ENCODE measurements at places on chromosomes 1 and 21.

GRCh38 chr1:8736927-8737326, 80.5 kb downstream of the RERE start:
- no peak for DNase-seq

DNA sequence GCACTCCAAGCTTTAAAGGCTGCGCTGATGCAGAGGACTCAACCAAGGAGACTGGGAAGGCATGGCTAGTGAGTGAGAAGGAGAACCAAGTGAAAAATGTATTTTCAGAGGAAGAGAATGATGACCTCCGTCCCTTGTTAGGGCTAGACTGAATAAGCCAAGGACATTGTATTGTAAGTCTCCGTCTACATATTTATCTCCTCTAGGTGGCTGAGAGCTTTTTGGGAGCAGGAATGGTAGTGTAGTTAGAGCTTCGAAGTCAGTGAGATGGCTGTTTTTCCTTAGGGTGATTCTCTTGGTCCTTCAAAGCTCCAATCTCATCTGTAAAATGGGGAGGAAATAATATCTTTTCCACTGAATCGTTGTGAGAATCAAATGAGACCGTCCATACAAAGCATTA, 37.6 kb downstream of the ZBTB40 start:
- no peak for DNase-seq

DNA sequence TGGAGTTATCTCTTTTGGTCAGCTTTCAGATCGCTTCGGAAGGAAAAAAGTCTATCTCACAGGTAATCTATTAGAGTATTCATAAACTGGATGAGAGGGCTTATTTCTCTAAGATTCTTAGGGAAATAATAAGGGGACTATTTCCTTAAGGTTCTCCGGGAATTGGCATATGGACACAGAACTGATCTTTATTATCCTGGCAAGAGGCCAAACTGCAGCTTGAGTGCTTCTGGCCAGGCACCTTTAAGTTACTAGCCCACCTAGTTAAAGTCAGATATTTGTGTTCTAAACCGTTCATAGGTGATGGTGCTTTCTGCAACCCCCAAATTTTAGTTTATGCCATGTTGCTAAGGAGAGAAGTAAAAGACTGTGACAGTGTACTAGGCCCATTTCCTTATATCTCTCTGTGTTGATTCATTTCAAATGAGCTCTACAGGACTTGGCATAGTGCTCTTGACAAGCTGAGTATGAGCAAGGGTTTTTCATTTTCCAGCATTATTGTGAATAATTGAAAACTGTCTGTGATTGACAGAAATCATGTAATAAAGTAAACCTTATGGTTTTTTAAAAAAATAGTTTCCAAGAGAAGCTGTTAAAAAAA, 43.4 kb downstream of the SLC22A15 start:
- no peak for DNase-seq

DNA sequence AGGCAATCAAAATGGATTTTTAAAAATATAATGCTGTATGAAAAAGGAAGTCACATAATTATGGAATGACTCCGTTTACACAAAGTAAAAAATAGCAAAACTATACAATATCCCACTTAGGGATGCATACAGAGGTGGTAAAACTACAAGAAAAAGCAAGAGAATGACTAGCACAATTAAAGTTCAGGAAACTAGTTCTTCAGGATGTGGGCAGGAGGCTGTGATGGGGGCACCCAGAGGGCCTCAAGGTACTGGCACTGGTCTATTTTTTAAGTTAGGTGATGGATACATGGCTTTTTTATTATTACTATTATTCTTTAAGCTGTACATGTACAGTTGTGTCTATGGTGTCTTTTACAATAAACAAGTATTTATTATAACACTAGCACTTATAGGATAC, 1.4 kb upstream of the ZC3H12A start:
- no peak for DNase-seq

GRCh38 chr1:172404121-172404520, 16.4 kb upstream of the C1orf105 start:
- DNase-seq, result no peak

GRCh38 chr1:246582301-246583055, 16.2 kb downstream of the CNST start:
- no peak for DNase-seq

- no peak for DNase-seq
Measured at GRCh38 chr21:41363370-41364270, 1.8 kb downstream of the MX2 start.

- DNase-seq, result no peak
Measured at GRCh38 chr1:183407474-183407873, 10.7 kb downstream of the NMNAT2 start.

DNA sequence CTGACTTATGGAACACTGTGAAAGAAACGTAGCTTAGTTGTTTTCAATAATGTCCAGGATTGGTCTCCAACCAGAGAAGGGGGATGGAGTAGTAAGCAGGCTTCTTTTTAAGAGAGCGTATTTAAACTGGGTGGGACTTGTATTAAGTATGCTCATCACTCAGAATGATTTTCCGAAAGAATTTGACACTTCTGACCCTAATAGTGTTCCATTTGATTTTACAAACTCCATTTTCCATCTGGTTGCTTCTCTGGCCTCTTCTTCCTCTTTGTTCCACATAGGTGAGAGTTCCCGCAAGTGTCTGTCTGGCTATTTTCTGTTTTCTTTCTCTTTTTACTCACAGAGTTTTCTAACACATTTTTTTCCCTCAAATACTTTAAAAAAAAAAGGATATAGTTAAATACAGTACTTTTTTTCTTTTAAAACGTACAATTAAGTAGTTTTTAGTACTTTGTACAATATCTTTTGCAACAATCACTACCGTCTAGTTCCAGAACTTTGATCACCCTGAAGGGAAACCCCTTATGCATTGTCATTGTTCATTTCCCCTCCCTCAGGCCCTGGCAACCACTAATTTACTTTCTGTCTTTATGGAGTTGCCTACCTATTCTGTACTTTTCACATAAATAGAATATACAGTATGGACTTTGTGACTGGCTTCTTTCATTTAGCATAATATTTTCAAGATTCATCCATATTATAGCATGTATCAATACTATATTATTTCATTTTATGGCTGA, 67.0 kb downstream of the RASAL2 start:
- no peak for DNase-seq

- no peak for DNase-seq
Measured at GRCh38 chr1:209560952-209561351, 22.6 kb upstream of the CAMK1G start.

- no peak for DNase-seq
Measured at GRCh38 chr21:36992671-36993070, 13.8 kb upstream of the RIPPLY3 start.

DNA sequence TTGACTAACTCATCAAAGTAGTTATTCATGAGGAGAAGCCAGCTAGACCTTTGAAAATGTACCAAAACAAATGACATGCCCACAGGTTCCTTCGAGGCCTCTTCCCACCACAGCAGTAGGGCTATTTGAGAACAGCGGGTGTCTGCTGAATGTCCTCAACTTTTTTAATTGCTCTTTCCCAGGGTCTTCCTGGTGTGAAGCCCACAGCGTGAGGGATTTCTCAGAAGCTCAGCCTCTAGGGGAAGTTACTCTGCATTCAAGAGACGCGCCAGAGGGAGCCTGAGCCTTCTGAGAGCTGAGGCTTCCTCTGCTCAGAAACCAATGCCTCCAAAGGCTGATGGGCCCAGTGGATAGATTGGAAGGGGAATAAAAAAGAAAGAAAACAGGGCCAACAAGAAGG, 153.6 kb downstream of the OLFM3 start:
- no peak for DNase-seq

DNA sequence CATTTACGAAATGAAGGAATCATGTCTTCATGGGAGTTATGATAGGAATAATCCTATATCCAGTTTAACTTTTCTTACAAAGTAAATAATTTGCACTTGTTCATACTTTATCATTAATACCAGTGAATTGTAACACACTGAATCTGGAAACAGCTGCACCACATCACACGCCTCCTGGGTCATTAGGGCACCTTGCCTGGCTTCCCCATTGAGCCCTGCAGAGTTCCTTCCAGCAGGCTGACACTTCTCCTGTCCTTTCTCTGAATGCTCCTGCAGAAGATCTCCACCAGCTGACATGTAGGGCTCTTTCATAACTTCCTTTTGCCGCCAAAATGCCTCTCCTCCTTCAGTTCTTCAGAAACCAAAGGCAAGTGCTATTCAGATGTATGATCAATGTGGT, 201.1 kb downstream of the DAB1 start:
- DNase-seq, result no peak

GRCh38 chr1:210248341-210248740, 15.7 kb downstream of the SERTAD4 start:
- DNase-seq, result no peak

DNA sequence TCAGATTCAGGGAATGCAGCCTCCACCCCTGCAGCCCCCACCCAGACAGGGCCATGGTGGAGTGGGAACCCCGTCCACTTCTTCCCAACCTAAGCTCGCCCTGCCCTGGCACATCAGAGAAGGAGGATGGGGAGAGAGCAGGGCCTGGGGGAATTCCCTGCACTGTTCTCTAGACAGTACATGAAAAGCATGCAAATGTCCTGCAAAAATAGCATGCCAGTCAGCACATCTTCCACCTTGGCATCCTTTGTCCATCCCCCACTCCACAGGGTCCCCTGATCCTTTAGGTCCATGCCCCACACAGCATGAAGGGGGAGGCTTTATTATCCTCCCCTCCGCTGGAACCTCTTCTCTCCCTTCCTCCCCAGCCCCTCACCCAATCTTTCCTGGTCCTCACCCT, 35.0 kb upstream of the RD3 start:
- DNase-seq, result no peak

- DNase-seq, result no peak
Measured at GRCh38 chr1:111565968-111566367, 53.6 kb upstream of the RAP1A start.

- no peak for DNase-seq
Measured at GRCh38 chr1:119485201-119485600, 21.8 kb upstream of the HSD3B1 start.

DNA sequence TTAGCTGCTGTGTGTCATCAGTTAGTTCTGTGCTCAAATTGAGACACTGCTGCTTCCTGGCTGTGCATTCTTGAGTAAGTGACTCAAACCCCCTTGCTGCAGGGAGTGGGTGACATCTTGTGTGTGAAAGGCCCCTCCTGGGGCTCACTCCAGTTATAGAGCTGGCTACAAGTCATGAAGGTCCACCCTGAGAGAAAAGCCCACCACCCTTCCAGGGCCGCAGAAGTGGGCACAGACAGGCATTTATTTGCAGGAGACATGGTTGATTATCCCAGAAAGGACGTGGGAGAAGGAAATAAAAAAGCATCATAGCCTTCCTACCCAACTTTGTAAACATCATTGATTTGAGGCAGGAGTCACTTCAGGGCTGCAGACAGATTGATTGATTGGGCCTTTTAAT, 550.6 kb downstream of the MATN1 start:
- DNase-seq, result no peak

- no peak for DNase-seq
Measured at GRCh38 chr1:85244271-85245061, 15.0 kb downstream of the C1orf52 start.

GRCh38 chr1:113388621-113389358, 1.5 kb upstream of the MAGI3 start:
- no peak for DNase-seq

GRCh38 chr1:227921461-227922185, 26.1 kb downstream of the WNT9A start:
- DNase-seq, result no peak

GRCh38 chr1:150748878-150749719, 16.5 kb downstream of the CTSS start:
- DNase-seq, result no peak

DNA sequence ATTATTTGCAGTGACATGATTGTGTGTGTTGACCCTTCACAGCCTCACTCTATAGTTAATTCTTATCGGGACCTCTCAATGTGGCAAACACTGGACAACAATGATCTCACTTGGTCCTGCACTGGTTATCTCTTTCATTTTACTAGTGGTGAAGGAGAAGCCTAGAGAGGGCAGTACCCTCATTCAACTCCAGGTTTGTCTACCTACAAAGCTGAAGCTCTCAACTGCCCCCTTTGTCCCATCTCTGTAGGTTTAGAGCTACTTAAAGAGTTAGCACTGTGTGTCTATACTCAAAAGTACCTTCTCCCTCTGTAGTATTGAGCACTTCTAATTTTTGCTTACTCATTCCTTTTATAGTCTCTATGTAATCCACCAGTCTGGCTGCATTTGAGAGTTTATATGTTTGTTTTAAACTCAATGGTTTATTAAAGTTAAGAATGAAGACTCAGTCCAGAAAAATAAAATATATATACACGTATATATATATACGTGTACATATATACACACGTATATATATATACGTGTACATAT, 40.9 kb upstream of the BCL9 start:
- no peak for DNase-seq

- no peak for DNase-seq
Measured at GRCh38 chr1:214066936-214067335, 79.2 kb downstream of the PROX1 start.

GRCh38 chr1:39398278-39399021, 93.0 kb upstream of the BMP8A start:
- no peak for DNase-seq

DNA sequence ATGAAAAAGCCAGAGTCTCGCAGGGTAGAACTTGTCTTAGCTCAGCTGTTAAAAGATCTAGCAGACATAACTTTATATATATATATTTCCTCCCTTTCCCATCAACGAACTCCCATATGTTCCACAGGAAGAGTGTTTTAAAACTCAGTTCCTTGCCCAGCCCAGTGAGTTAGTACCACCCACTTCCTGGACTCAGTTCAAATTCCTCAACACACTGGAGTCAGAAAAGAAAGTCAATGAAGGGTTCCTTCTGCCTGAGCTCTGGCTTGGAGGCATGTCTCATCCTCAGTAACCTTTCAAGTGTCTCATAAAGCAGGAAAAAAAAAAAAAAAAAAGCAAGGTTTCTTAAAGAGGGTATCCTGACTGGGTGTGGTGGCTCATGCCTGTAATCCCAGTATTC, 15.6 kb downstream of the TPM3 start:
- DNase-seq, result no peak

- DNase-seq, result no peak
Measured at GRCh38 chr21:17438635-17439034, 74.2 kb upstream of the CXADR start.

GRCh38 chr1:245154429-245155271, at the start of gene KIF26B:
TSS of gene KIF26B (plus strand) at chr1:245154985. CDS start at chr1:245155425, 440 bp downstream.
- DNase-seq, result no peak

GRCh38 chr1:96651517-96651916, 70.1 kb upstream of the PTBP2 start:
- DNase-seq, result no peak

DNA sequence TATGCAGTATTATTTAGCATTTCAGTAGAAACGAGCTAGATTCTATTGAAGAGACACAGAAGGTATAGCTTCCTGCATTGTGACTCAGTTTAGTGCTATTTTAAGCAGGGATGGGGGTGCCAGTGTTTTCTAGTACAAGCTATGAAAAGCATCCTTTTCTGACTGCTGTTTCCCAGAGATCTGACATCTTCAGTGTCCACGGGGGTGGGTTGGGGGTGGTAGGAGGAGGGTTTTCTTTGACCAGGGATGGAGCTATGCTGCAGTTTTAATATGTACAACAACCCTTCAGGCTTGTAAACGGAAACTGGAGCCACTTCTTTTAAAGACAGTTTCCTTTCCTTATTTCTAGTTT, 2.7 kb upstream of the NEGR1 start:
- no peak for DNase-seq

- DNase-seq, result no peak
Measured at GRCh38 chr1:33284049-33284448, 27.8 kb downstream of the ZNF362 start.
